Activated B cell treated with CpG ODN at 0.5 μM for 24 hours (primary cell): ENCODE measurements at places on chromosomes 7 and 10. TPM values are rescaled to one million over a fixed set of nuclear protein-coding genes. Genes with fewer than 3 reads are reported as not detected.

Gene LLCFC1
- total RNA-seq = not detected in 2 replicates

Gene CDNF
- total RNA-seq = 0.49 and 0.98 TPM in 2 replicates

Gene HSPA12A
- 4.0 and 5.1 TPM in 2 replicates for total RNA-seq

Gene ANKRD61
- total RNA-seq = not detected in 2 replicates

Gene CAV2
- not detected in 2 replicates for total RNA-seq

Gene LRRC4
- 0.07 and 0.16 TPM in 2 replicates for total RNA-seq

Gene CHAT
- not detected in 2 replicates for total RNA-seq

Gene SLC29A4
- 0.32 and 0.38 TPM in 2 replicates for total RNA-seq

Gene AS3MT
- total RNA-seq = 0.31 and 0.46 TPM in 2 replicates

Gene CPEB3
- total RNA-seq = 2.2 and 2.5 TPM in 2 replicates

Gene TUBB8
- not detected in 2 replicates for total RNA-seq

Gene AGAP9
- total RNA-seq = 6.1 and 7.7 TPM in 2 replicates

Gene MSMB
- not detected in 2 replicates for total RNA-seq

Gene FAM25A
- not detected in 2 replicates for total RNA-seq

Gene EIF5AL1
- total RNA-seq = 1.4 and 2.1 TPM in 2 replicates

Gene MALSU1
- total RNA-seq = 42.0 and 42.6 TPM in 2 replicates

Gene ALOX5
- total RNA-seq = 153 and 181 TPM in 2 replicates

Gene CLDN3
- total RNA-seq = not detected in 2 replicates

Gene SEMA3A
- not detected in 2 replicates for total RNA-seq

Gene EGR2
- total RNA-seq = 6.1 and 9.4 TPM in 2 replicates

Gene SEC31B
- total RNA-seq = 19.8 and 21.6 TPM in 2 replicates

Gene NFE2L3
- total RNA-seq = 2.7 and 3.0 TPM in 2 replicates

Gene CALHM1
- total RNA-seq = 0.40 and 0.42 TPM in 2 replicates

Gene NUTM2E
- total RNA-seq = 0.44 and 0.58 TPM in 2 replicates

Gene PALD1
- 2.4 and 3.3 TPM in 2 replicates for total RNA-seq

Gene OR2F2
- total RNA-seq = not detected in 2 replicates

Gene PLAU
- total RNA-seq = 0.10 TPM in 1 of 2 replicates, not detected in the other

Gene VWA2
- total RNA-seq = not detected in 2 replicates

Gene PROSER2
- total RNA-seq = 0.17 and 0.27 TPM in 2 replicates

Gene TAS2R5
- total RNA-seq = 1.1 and 1.5 TPM in 2 replicates

Gene ABCA13
- not detected in 2 replicates for total RNA-seq

Gene HOXA2
- not detected in 2 replicates for total RNA-seq

Gene ATRNL1
- 1.0 and 1.2 TPM in 2 replicates for total RNA-seq

Gene LDB1
- total RNA-seq = 54.0 and 61.9 TPM in 2 replicates

Gene PITX3
- not detected in 2 replicates for total RNA-seq

Gene TRIM50
- total RNA-seq = not detected in 2 replicates

Gene CTAGE8
- 0.64 and 1.00 TPM in 2 replicates for total RNA-seq

Gene SYT15
- total RNA-seq = 0.86 and 1.1 TPM in 2 replicates

Gene MOGAT3
- total RNA-seq = not detected in 2 replicates

Gene GIMAP1
- 0.29 and 0.89 TPM in 2 replicates for total RNA-seq

Gene SPDYE6
- not detected in 2 replicates for total RNA-seq

Gene HEPACAM2
- not detected in 2 replicates for total RNA-seq

Gene PDE1C
- total RNA-seq = not detected in 2 replicates

Gene HABP2
- not detected in 2 replicates for total RNA-seq
